ENCODE measurements at places on chromosomes 2 and 18.

- no peak for DNase-seq
Observed at GRCh38 chr18:24790347-24790746, 329.9 kb downstream of the HRH4 start.

- peak; percentile 37 for DNase-seq
Observed at GRCh38 chr2:95289253-95289652, 7.9 kb upstream of the KCNIP3 start.

DNA sequence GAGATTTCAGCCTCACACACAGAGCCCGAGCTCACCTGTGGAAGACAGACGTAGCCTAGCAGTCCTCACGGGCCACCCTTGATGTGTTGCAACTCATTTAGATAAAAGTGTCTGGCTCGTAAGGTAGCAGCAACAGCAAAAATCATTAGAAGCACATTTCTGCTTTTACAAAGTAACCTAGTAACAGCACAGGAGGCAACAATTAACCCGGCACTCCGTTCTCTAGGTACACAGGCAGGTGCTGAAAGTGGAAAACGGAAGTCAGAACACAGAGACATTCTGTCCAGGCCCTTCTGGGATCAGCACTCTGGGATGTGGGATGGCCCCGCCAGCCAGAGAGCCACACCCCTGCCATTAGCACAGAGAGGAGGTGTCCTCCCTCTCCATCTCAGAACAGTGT is 99.3 kb downstream of the KLHL29 start:
- DNase-seq: no peak

DNA sequence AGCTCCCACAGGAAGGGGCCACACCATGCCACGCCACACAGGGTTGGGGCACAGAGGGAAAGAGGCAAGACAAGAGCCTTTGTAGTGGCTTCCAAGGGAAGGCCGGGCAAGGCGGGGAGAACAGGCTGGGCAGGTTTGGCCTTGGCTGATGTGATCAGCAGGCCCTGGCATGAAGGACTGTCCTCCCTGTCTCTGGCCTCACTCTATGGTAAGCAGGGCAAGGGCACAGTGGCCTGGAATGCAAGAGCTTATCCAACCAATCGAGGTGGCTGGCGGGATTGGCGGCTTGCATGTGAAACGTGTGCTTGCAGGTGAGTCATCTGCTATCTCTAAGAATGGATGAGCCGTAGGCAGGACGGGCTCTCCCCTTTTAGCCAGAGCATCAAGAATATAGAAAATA is 6.4 kb upstream of the ATP9B start:
- peak; percentile 16 for DNase-seq

GRCh38 chr2:208671886-208672680 is 265.5 kb downstream of the PTH2R start:
- no peak for DNase-seq

GRCh38 chr2:207138627-207139297 is 27.0 kb downstream of the KLF7 start:
- no peak for DNase-seq

DNA sequence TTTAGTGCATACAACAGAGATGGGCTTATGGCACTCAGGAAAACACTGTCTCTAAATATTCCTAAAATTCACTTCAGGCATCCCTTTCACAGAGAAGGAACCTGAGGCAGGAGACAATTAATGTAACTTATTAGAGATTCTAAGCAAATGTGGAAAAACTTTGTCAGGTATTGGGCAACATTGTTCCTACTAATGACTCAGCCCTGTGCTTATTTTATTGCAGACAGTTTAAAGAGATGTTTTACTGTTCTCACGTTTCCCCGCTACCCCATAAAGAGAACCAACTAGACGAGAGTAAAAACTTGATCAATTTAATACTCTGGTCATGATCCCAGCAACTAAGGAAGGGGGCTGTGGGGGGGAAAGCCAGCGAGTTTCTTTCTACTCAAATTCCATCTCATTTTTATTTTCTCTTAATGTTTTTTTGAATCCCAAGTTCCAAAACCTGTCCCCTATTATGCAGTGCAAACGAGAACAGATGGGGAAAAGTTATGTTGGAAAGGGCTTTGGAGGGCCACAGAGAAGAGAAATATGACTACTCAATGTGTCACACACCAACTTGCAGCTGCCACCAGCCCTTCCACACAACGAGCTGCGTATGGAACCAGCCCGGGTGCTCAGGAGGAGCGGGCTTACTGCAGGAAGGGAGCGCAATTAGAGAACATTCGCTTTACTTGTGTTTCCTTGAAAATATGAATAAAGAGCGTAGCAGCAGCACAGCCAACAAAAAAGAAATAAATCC is 18.7 kb upstream of the ACVR1 start:
- no peak for DNase-seq
